Stimulated activated effector memory CD8-positive, alpha-beta T cell treated with anti-CD3 and anti-CD28 coated beads, Interleukin-12 subunit alpha, Interleukin-12 subunit beta, amount 100 ng/mL, for 72 hours (primary cell): ENCODE measurements at places on chromosomes 11 and 22.

- no peak for DNase-seq
These were observed 4.3 kb downstream of the PRAME start for GRCh38 chr22:22554587-22555284.

- DNase-seq, result no peak
These were observed 5.5 kb downstream of the MFNG start for GRCh38 chr22:37480387-37481346.

DNA sequence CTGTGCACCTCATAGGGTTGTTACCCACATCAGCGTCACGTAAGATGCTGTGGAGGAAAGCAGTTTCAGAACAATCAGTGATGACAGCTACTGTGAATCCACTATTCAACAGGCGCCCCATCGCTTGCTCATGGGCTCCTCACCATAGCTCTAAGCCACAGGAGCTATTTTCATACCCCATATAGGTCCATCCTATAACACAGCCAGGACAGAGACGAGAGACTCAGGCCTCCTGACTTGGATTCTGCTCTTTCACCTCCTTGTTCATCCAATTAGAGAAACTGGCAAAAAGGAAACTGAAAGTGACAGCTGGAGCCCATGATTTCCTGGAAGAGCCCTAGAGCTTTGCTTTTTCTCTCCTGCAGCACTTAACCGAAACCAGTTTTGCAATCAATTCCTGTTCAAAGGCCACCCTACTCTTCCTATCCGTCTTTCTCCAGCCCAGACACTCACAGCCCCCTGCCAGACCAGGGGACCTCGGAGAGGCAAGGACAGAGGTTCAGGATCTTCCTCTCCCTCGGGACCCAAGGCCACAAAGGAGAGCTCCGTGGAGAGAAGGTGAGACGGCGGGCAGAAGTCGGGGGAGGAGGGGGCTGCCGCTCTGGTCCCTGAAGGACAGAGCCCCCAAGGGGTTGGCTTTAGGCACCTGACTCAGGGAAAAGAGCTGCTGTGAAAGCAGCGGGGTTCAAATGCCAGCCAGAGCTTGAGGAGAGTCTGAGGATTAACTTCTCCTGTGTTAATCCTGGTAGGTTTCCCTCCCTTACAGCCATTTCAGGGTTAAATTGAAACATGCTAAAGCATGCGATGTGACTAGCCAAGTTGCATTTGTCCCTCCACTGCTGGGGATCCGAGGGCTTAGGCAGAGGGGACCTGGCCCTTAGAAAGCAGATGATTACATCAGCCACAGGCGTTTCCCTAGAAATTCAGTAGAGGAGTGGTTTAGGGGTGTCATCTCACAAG, at the start of gene APOL6:
APOL6 (plus strand) TSS at position 381 of the 960 bp plus-strand sequence. CDS start 7,980 bp downstream, outside the sequence.
- peak; percentile 84 for DNase-seq

GRCh38 chr11:86476109-86476861, 101.6 kb downstream of the CCDC81 start:
- no peak for DNase-seq

GRCh38 chr22:37910890-37911672, 5.0 kb downstream of the MICALL1 start:
- no peak for DNase-seq

GRCh38 chr11:114141863-114142580, 82.5 kb downstream of the ZBTB16 start:
- DNase-seq, result no peak

DNA sequence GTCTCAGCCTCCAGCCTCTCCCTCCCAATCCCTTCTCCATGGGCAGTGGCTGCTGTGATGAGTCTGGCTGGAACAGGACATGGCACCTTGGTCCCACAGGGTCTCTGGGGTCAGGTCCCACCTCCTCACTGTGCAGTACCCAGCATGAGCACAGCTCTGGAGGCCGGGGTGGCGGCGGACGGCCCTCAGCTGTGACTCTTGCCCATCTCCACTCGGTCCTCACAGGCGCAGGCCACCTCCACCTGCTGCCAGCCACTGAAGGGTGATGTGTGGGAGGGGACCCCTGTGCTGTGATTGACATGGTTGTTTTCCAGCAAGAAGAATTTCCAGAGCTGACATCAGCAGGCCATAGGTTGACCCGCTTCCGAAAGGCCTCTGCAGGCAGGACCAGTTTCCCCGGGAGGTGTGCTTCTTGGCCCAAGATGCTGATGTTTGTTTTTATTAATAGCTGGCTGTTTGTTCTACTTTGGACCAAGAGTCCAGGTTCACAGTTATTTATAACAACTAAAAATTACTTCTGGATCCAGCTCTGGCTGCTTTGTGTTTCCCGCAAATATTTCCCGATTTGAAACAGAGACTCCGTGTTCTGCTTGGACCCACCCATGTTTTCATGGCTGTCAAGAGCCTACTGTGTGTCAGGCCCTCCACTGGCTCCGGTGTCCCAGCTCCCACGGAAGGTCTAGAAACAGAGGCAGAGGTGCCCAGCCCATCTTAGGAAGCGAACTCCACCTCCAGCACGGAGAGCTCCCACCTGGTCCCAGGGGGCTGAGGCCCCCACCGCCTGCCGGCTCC, 45.7 kb downstream of the SCUBE1 start:
- DNase-seq, result no peak

GRCh38 chr11:41053894-41054293, 405.6 kb downstream of the LRRC4C start:
- no peak for DNase-seq

DNA sequence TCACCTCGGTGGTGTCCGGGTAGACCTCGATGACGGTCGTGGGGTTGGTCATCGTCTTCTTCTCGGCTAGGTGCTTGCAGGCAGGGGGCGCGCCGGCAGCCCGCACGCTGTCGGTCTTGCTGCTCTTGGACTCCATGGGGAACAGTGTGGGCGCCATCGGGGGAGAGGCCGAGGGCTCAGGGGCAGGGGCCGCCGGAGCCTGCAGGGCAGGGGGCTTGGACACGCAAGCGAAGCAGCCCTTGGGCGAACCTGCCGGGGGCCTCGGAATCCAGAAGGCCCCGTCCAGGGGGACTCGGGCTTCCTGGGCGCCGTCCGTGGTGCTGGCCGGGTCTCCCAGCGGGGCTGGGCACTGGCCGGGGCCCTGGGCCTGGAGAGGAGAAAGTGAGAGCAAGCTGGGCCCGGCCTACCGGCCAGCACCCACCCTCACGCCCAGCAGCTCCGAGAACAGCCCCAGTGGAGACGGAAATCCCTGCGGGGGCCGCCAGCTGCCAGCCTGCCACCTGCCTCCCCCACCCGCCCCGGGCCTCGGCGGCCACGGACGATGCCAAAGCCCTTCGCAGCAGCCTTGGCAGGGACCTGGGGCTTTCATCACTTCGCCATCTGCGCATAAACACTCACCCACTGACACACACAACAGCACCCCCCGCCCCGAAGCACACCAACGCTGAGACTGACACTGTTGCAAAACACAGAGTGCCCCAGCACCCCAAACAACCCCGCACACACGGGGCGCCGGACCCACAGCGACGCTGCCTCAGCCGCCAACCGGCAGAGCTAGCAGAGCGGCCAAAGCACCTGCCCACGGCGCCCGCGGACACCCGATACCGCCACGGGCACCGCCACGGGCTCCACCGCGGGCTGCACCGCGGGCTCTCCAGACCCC, 2.4 kb downstream of the IFITM10 start:
- no peak for DNase-seq

- DNase-seq, result no peak
These were observed at the start of gene PYGM for GRCh38 chr11:64759722-64760719. TSS of gene PYGM (minus strand) at chr11:64759974. CDS start at chr11:64759898, 76 bp downstream.

DNA sequence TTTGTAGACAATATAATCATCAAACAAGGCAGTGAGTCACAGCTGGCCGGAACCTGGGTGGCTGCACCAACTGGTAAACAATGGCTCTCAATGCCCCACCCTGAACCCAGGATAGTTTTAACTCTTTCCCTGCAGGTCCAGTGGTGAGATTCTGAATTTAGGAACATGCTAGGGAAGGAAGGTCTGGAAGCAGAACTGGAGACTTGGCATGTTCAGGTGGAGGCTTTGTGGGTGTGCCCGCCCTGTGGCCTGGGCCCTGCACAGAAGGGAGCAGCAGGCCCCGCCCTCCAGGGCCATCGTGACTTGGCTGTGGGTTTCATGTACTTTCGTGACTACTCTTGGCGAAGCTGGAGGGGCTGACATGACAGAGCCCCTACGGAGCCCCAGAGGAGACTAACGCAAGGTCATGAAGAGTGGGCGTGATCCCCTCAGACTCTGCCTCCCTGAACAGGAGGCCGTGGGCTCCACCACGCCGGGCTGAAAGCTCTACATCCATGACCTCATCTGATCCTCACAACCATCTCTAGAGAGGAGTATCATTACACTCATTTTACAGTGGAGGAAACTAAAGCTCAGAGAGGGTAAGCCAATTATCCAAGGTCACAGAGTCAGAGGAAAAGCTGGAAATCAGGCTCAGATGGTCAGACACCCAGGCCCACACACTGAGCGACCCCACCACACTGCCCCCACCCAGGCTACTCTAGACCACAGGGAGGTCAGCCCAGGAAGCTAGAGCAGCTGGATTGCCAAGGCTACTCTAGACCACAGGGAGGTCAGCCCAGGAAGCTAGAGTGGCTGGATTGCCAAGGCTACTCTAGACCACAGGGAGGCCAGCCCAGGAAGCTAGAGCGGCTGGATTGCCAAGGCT, 27.3 kb downstream of the MAFF start:
- no peak for DNase-seq

DNA sequence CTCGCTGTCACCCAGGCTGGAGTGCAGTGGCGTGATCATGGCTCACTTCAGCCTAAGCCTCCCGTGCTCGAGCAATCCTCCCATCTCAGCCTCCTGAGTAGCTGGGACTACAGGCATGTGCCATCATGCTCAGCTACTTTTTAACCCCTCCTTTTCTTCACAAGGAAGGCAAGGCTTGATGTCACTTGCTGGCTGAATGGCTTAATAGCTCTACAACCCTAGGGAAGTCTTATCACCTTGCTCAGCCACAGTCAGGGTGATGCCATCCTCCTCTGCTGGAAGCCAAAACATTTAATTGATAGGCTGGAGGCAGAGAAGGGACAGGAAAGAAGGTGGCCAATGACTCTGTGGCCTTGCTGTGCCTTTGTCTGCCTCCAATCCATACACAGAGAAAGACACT, 131.9 kb downstream of the MED15 start:
- no peak for DNase-seq

DNA sequence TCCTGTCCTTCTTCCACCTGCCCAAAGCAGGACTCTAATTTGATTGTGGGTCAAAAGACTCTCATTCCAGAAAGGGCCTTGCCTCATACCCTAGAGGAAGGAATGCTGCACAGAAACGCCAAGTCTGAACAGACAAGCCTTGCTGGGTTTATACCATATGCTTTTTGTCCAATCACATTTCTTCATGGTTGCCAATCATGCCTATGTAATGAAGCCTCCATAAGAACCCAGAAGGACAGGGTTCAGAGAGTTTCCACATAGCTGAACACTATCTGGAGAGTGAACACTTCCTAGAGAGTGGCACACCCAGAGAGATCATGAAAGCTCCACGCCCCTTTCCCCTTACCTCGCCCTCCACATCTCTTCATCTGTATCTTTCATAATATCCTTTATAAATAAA, 4.8 kb upstream of the SAA2 start:
- DNase-seq, result no peak

DNA sequence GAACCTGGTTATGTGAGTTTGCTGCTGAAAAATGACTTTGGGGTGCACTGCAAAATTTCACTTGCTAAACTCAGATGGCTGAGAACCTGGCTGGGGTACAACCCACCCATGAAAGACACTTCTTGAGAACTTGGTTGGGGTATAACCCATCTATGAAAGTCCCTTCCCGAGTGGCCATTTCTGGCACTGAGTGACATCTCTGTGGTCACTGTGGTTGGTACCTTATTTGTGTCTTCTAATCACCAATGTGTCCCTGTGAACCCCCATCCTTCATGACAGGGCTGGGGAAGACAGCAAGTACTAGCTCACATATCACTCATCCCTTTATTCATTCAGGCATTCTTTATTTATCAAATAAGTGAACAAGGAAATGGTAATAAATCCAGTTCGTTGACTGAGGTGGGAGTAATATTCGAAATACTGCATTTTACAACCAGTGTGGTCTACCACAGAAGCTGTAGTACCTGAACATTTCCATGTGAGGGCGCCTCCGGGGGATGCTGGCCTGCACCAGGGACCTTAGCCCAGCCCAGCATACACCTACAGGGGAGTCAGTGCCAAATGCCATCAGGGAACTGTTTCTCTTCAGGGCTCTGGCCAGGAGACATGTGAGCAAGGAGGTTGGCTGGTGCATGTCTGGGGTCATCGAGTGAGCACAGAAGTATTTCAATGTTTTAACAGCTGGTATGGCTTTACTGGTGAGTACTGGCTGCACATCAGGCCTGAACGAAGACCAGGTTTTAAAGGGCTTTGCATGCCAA, 122.1 kb downstream of the CSNK2A3 start:
- DNase-seq, result no peak

DNA sequence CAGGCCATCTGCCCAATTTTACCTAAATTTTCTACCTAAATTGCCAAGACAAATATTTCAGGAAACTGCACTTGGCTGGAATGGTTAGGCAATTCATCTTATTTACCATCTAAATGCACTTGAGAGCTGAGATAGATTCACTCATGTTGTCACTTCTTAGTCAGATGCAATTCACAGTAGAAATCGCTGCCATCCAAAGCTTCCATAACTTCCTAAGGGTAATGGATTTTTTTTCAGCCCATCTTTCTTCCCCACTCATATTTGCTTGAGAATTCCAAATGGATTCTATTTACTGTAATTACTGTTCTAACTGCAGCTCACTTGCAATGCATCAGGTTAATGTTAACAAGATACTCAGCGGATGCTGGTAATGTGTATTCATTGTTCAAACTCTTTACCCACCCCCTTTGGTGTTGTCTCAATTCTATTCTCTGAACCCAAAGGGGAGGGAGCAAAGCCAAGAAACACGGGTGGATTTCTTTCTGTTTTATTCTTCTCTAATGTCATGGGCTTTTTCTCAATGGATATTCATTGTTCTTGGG, 96.0 kb downstream of the TENM4 start:
- DNase-seq, result no peak

- DNase-seq, result no peak
These were observed 19.9 kb downstream of the POU2AF2 start for GRCh38 chr11:111265421-111265820.

DNA sequence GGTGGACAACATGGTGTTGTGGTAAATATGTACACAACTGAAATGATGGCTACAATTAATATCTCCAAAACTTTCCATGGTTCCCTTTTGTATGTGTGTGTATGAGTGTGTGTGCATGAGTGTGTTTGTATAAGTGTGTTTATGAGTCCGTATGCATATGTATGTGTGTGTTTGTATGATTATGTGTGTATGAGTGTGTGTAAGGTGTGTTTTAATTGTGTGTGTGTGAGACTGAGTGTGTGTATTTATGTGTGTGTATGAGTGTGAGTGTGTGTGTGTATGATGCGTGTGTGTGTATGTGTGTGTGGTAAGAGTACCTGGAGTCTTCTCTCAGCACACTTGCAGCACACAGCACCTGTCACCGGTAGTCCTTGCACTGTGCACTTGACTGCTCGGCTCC, 7.8 kb downstream of the KRTAP5-9 start:
- no peak for DNase-seq

DNA sequence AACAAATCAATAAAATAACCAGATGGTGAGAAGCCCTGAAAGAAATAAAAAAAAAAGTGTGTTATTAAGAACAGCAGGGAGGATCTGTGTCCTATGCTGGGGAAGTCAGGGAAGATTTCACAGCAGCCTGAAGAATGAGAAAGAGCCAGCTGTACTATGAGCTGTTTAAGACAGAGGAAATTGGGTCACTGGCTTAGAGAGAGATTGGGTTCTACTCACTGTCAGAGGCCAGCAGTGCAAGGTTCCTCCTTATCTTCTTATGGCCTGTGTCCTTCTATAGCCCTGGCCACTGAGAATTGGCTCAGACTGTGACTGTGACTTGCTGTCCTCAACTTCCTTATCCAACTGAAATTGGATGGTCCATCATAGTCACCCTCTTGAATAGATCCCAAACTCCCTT, 54.8 kb upstream of the FDX1 start:
- DNase-seq, result no peak
